ENCODE measurements at places on chromosomes 11 and 22.

DNA sequence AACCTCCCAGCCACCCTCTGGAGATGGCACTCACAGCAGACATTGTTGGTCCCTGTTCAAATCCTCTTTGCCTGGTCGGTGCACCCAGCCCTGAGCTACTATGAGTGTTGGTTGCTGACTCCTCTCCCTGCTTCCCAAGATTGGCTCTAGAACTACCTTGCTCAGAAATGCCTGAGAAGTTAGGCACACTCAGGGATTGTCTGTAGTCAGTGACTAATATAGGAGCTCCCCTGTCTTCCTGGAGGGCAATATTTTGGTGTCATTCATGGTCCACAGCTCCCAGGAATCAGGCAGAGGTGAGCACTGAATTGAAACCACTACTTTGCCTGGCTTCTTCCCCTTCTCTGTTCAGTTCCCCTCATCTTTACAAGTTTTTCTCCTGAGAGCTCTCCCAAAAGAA lies 325.9 kb downstream of the MIAT start:
- no peak for DNase-seq

DNA sequence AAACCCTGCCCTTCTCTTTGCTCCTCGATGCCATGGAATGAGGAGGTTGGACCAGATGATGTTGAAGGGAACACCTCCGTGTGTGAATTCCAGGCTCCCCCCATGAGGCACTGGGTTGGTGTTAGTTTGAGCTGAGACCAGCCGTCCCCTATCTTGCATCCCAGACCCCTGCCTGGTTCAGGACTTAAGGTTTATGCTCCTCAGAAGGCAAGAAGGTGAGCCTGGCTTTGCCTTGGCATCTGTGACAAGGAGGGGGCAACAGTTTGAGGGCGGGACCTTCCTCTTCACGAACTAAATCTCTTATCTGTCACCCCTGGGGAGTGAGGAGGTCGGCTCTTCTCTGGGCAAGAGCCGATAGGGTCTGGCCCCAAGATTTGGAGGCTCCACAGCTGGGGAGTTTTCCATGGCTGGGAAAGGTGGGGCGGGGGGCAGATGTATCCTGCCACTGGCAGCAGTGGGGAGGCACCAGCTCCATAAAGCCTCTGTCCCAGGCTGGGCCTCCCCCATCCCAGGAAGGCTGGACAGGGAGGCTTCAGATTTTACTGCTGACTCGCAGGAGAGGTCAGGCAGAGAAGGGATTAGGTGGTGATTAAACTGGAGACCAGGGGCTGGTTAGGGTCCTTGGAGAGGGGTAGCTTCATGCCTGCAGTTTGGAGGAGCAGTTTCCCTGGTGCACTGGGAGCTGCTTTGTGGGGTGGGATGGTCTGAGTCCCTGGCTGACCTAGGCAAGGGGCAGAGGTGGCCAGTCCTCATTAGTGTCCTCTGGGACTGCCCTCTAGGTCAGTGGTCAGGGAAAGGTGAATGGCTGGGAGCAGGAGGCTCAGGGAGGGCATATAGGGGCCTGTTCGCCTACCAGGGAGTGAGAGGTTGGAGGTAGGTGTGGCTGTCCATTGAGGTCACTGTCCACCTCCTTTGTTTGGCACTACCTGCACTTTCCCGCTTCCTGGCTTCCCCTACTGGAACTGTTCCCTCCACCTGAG lies 1.1 kb downstream of the SEC14L2 start:
- no peak for DNase-seq

DNA sequence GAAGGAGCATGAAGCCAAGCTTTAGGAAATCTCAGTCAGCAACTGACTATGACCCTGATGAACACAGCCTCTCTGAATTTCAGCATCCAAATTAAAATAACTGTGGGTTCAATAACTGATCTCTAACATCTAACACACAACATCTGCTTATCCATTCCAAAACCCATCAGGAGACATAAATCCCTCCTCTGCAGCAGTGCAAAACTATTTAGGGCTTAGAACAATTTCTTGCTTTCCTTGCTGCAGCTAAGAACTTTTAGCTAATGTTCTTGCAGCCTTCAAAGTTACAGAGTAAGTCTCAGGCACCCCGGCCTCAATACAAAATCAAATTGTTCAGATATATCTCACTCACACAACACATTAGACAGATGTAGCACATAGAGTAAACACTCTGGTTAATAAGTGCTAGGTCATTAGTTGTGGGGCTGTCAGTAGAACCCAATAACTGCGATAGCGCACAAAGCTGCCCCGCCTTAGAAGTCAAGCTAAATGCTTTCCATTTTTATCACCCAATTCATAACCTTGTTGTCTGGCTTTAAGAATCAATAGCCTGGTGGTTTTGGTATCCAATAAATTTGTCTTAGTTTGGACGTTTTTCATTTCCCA lies 139.6 kb downstream of the LARGE1 start:
- no peak for DNase-seq

- DNase-seq = no peak
Measured at GRCh38 chr11:109320595-109320994, 101.4 kb upstream of the C11orf87 start.

DNA sequence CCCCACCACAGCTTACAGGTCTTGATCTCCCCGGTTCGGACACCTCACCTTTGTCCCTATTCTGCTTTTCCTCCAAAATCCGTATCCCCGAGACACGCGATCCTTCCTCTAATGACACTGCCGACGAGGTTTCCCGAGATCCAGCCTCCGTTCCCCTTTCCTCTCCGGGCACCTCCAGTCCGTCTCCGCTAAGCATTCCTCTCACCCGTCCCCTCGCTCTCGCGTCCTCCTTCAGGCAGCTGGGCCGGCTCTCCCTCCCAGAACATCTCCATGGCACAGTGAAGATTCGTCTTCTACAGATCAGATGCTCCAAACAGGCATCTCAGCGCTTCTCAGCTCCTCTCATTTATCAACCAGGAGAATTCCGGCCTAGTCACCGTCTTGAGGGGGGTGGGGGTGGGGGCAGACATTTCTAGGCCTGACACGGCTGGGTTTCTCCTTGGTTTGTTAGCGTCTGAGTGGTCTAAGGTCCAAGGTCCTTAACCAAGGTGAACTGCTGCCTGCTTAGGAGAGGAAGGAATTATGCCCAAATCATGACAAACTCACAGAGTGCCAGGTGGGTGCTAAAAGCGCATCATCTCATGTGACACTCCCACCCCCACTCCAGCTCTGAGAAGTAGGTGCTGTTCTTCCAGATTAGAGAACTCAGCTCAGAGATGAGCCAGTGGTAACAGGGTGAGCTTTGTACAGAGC lies at the start of gene SPTBN2:
Gene SPTBN2 (minus strand): TSS at position 524 of the 693 bp plus-strand sequence. CDS start 7,976 bp downstream, outside the sequence.
- DNase-seq = no peak

DNA sequence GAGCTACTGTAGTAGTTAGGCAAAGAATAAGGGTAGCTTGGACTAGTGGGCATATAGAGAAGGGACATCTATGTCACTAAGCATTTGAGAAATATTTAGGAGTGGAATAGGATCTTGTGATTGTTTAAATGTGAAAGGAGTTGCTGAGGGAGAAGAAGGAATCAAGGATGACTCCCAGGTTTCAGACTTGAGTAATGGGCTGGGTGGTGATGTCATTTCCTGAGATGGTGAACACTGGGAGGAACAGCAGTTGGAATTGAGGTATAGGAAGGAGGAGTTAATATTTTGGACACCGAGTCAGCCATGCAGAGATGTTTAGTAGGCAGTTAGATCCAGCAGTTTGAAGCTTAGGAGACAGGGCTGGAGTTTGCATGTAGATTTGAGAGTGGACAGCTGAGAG lies 40.1 kb downstream of the REXO2 start:
- no peak for DNase-seq

Data from stimulated activated CD4-positive, alpha-beta T cell treated with anti-CD3 and anti-CD28 coated beads, Interleukin-4, amount 100 ng/mL, for 24 hours (primary cell).